ENCODE measurements at places on chromosomes 11 and 22.
A peak's percentile ranks its signal among the peaks of the same experiment; 100 is the strongest.

DNA sequence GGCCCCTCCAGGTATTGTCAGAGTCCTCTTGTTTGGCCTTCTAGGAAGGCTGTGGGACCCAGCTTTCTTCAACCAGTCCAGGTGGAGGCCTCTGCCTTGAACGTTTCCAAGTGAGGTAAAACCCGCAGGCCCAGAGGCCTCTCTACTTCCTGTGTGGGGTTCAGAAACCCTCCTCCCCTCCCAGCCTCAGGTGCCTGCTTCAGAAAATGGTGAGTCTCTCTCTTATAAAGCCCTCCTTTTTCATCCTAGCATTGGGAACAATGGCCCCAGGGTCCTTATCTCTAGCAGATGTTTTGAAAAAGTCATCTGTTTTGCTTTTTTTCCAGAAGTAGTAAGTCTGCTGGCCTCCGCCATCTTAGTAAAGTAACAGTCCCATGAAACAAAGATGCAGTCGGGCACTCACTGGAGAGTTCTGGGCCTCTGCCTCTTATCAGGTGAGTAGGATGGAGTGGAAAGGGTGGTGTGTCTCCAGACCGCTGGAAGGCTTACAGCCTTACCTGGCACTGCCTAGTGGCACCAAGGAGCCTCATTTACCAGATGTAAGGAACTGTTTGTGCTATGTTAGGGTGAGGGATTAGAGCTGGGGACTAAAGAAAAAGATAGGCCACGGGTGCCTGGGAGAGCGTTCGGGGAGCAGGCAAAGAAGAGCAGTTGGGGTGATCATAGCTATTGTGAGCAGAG lies at the start of gene CD3E:
TSS of gene CD3E (plus strand) at position 163 of the 681 bp plus-strand sequence. CDS start at position 386, 223 bp downstream.
- no peak for DNase-seq

DNA sequence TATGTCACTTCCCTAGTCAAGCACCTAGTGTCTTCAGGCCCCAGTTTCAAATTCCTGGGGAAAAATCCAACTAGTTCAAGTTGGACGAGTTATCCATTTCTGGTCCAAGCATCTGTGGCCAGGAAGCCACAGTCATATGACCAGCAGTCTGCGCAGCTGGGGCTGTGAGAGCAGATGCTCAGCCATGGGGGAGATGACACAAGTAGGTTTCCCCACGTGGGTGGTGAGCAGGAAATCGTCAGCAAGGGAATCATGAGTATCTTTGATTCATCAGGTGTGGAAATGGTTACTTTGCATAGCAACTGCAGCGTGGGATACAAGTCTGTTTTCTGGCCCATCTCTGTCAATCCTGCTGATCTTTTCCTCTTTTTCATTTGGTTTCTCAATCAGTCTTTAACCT lies 185.3 kb downstream of the C11orf91 start:
- DNase-seq = peak; percentile 11

DNA sequence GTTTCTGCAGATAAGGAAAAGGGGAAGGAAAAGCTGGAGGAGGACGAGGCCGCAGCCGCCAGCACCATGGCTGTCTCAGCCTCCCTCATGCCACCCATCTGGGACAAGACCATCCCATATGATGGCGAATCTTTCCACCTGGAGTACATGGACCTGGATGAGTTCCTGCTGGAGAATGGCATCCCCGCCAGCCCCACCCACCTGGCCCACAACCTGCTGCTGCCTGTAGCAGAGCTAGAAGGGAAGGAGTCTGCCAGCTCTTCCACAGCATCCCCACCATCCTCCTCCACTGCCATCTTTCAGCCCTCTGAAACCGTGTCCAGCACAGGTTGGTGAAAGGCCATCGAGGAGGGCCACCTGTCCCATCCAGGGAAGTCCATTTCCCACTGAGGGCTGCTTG lies 5.6 kb downstream of the TEF start:
- no peak for DNase-seq

DNA sequence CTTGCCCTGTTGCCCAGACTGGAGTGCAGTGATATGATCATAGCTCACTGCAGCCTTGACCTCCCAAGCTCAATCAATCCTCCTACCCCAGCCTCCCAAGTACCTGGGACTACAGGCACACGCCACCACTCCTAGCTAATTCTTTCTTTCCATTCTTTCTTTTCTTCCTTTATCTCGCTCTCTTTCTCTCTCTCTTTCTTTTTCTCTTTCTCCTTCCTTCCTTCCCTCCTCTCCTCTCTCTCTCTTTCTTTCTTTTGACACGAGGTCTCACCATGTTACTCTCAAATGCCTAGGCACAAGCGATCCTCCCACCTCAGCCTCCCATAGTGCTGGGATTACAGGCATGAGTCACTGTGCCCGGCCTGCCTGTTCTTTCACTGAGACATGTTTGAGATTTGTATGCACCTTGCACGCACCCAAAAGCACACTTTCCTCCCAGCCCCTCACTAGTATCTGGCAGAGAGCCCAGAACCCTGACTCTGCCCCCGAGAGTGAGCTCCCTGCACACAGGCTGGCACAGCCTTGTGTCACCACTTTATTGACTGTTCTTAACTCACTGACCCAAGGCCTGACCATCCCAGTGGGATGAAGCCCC lies 56.8 kb downstream of the CD6 start:
- DNase-seq = peak; percentile 67

GRCh38 chr11:77259641-77260040 lies 41.8 kb downstream of the GDPD4 start:
- DNase-seq = no peak

GRCh38 chr22:20793748-20794649 lies 20.1 kb downstream of the SERPIND1 start:
- no peak for DNase-seq

DNA sequence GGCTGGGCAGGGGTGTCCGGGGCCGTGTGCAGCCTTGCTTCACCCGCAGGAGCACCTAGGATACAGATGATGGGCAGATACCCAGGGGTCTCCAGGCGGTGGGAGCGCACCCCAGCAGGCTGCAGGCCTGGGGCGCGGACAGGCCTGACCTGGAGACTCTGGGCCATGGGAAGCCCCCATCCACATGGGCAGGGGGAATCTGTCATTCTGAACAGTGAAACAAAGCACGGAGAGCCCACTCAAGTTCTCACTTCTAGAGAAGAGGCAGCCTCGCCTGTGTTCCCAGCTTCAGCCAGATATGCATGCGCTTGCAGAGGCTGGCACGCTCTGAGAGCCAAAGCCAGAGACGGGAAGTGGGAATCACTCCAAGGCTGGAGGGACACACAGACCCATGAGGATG lies 333.1 kb downstream of the BRD1 start:
- no peak for DNase-seq

GRCh38 chr22:44111562-44112155 lies 69.1 kb upstream of the PARVG start:
- DNase-seq = no peak

DNA sequence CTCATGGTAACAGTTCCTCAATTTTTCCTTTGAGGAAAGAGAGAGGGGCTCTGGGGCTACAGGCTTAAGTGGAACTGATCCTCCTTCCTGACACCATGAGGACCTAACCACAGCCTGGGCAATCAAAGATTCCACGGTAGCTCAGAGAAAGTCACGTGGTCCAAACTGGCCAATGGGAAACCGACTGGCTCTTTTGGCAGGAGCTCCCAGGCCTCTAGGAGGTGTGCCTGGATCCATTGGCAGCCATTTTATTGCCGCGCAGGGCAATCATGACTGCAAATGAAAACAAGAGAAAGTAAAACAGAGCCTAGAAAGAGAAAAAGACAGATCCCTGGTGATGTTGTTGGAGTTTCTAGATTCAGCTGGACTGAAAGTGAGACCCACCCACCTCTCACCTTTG lies 27.3 kb upstream of the ASPHD2 start:
- no peak for DNase-seq

GRCh38 chr22:29748248-29748893 lies 18.4 kb downstream of the ZMAT5 start:
- no peak for DNase-seq

GRCh38 chr22:40428796-40429195 lies 58.4 kb downstream of the SGSM3 start:
- DNase-seq = no peak

GRCh38 chr22:36756031-36756430 lies 19.9 kb downstream of the IFT27 start:
- no peak for DNase-seq
